ENCODE measurements at places on chromosomes 6 and 20. TPM values are rescaled to one million over a fixed set of nuclear protein-coding genes. Genes with fewer than 3 reads are reported as not detected.

- peaks cover 6% of the 10 kb centered on the region for H3K27me3 ChIP-seq
- no peak overlapping the region for H3K4me3 ChIP-seq
- DNase-seq = no peak
- H3K36me3 ChIP-seq = no peaks in the 10 kb centered on the region
- peaks cover 3% of the 10 kb centered on the region for H3K4me1 ChIP-seq
These were observed 73.3 kb downstream of the SLC22A23 start for GRCh38 chr6:3383525-3383924.

CLPSL1 gene
- not detected for total RNA-seq

MOXD1 gene
- total RNA-seq = not detected

VSTM2L gene
- not detected for total RNA-seq

DNA sequence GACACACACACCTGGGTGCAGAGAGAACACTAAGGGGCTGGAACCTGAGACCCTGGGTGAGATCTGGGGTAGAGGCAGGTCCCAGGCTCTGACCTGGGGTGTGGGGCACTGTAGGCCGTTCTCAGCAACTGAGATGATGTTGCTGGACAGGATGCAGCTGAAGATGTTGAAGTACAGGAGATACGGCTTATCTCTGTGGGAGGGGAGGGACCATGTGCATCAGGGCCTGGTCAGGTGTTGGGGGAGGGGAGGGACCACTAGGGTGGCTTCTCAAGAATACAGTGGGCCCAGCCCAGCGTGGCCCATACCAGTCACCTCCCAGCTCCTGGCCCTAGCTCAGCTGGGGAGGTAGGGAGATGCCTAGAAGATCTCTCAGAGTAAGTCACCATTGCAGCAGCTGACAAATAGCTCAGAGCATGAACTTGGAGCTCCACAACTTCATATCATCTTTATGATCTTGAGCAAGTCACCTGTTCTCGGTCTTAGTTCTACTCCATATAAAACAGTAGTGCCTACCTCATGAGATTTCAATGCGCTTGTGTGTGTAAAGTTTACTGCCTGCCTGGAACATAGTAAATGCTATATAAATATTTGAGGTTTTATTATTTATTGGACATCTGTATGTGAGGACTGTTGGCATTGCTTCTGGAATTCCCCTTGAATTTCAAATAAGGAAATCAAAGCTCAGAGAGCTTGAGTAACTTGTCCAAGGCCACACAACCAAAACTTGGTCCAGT is 3.8 kb downstream of the SLC44A4 start:
- H3K27me3 ChIP-seq = no peaks in the 10 kb centered on the region
- no peak overlapping the region for H3K27ac ChIP-seq
- H3K4me3 ChIP-seq = no peak overlapping the region
- H3K4me1 ChIP-seq = no peaks in the 10 kb centered on the region

TRIM15 gene
- not detected for total RNA-seq

HSPA1L gene
- 1.7 TPM for total RNA-seq

FAM110A gene
- 23.1 TPM for total RNA-seq

DNA sequence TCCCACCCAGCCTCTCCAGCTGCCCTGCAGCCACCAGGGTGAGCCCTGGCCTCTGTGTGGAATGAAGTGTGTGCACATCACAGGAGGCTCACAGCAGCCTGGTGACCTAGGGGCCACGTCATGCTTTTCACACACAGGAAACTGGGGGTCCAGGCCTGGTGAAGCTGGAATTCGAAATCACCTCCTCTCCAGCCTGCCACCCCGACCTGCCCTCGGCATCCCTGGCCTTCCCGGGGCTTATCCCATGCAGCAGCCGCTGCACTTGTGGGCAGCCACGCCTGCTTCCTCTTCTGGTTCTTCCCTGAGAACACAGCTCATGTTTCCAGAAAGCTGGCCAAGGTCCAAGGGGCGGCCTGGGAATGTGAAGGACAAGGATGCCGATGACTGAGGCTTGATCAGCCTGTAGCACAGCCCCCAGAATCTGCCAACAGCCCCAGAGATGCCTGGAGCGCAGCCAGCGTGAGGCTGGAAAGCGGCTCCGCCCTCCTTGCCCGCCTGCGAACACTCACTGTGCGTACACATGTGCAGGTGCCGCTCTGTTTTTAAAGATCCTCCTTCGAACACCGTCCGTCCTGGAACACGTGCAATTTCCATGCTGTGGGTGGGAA is 4.2 kb upstream of the NTSR1 start:
- H3K27me3 ChIP-seq = peaks cover 16% of the 10 kb centered on the region
- no peak for DNase-seq
- H3K36me3 ChIP-seq = no peaks in the 10 kb centered on the region

SMLR1 gene
- not detected for total RNA-seq

RIN2 gene
- not detected for total RNA-seq

GRCh38 chr6:123830120-123830519 is 26.5 kb downstream of the NKAIN2 start:
- no peak overlapping the region for H3K4me3 ChIP-seq
- no peaks in the 10 kb centered on the region for H3K36me3 ChIP-seq
- H3K27ac ChIP-seq = no peak overlapping the region
- H3K27me3 ChIP-seq = no peaks in the 10 kb centered on the region
- no peaks in the 10 kb centered on the region for H3K4me1 ChIP-seq

POPDC3 gene
- not detected for total RNA-seq

DNA sequence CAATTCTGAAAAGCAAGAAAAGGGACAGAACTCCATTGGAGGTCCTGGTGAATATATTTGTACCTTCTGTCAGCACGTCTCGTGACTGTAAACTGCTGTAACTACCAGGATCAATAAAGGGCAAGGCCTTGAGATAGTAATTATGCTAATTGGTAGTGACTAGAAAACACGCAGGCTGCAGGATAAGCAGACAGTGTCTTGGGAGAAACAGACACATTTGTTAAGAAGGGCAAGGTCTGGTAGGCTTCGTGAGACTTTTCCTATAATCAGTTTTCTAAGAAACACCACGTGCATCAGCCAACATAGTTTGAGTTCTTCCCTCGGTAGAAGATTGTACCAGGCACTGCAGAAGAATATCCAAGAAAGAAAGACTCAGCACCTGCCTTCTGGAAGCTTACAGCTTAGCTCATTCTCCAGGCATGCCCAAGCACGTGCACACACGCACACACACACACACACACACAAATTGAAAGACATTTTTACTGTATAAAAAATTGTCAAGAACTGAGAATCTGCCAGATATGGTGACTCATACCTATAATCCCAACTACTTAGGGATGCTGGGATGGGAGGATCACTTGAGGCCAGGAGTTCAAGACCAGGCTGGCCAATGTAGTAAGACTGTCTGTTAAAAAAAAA is 167.0 kb upstream of the SASH1 start:
- no peaks in the 10 kb centered on the region for H3K36me3 ChIP-seq
- H3K4me3 ChIP-seq = no peak overlapping the region
- H3K27ac ChIP-seq = no peak overlapping the region
- peaks cover 10% of the 10 kb centered on the region for H3K27me3 ChIP-seq
- H3K4me1 ChIP-seq = no peaks in the 10 kb centered on the region

BRPF3 gene
- 20.9 TPM for total RNA-seq

DNA sequence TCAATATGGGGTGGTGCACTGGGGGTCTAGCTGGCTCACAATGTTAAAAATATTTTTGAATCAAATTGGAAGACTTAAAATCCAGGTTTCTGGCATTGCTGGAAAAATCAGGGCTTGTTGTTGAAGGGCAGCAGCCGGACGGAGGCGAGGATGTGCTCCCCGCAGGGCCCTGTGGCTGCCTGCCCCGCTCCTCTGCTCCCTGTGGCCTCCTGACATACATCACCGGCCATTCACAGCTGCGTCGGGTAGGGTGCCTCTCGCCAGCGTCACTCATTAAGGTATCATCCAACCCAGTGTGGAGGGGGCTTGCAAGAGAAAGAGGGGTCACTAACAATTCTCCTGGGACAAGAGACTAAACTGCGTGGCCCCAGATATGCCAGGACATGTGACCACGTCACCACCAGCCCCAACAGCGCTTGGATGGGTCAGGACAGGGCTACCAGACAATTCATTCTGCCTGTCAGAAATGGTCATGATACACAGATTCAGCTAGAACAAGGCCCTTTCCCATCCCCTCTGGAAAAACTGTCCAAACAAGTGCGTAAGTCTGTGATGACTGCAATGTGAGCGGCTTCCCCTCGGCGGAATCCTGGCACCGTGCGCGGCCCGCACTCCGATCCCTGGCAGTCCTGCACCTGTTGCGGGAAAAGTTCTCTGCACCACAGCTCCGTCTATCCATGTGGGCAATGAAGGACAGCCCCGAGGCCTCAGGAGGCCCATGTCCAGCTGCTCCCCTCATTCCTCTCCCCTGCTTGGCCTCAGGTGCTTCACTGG is 12.0 kb downstream of the GATA5 start:
- no peak overlapping the region for H3K27ac ChIP-seq
- H3K36me3 ChIP-seq = no peaks in the 10 kb centered on the region
- H3K4me1 ChIP-seq = no peaks in the 10 kb centered on the region
- DNase-seq = no peak

GRCh38 chr6:27283279-27283678 is 28.8 kb downstream of the POM121L2 start:
- DNase-seq = no peak
- H3K27ac ChIP-seq = no peak overlapping the region
- H3K4me1 ChIP-seq = peaks cover 11% of the 10 kb centered on the region

DNA sequence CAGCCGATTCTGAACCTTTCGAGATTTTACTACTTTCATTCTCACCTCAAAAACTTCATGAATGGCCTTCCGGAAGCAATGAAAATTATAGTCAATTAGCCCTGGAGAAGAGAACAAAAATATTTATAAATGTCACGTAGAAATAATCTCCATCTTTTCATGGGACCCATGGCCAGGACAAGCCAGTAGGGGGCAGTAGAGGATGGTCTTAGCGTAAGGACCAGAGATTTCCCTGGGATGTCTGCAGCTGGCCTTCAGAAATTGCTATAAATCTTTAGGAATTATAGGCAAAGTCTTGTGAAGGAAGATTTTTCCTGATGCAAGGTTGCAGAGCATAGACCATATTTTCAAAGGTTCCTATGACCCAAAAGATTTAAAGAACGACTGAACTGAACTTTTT is 15.6 kb upstream of the UBE2J1 start:
- H3K36me3 ChIP-seq = no peaks in the 10 kb centered on the region
- H3K4me1 ChIP-seq = peaks cover 22% of the 10 kb centered on the region
- no peaks in the 10 kb centered on the region for H3K27me3 ChIP-seq

OR2H2 gene
- not detected for total RNA-seq

FOXO3 gene
- 7.5 TPM for total RNA-seq

DNA sequence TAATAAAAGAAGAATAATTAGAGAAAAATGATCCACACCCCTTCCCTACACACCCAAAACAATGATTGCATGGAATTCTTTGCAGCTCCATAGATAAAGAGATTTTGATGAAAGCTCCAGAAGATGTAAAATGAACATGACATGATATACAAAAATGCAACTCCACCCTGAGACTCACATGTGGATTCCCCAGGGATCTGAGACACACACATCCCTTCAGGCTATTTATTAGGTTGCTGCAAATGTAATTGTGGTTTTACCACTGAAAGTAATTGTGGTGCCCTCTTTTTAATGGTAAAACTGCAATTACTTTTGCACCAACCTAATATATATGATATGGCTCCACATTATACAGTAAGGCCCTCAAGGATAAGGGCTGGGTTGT is 40.4 kb upstream of the TBC1D7 start:
- H3K27me3 ChIP-seq = no peaks in the 10 kb centered on the region
- H3K4me1 ChIP-seq = peaks cover 8% of the 10 kb centered on the region
- H3K4me3 ChIP-seq = no peak overlapping the region
- H3K27ac ChIP-seq = no peak overlapping the region
- no peak for DNase-seq

- no peak overlapping the region for H3K4me3 ChIP-seq
- no peaks in the 10 kb centered on the region for H3K36me3 ChIP-seq
- H3K4me1 ChIP-seq = no peaks in the 10 kb centered on the region
- no peak overlapping the region for H3K27ac ChIP-seq
- H3K27me3 ChIP-seq = no peaks in the 10 kb centered on the region
- DNase-seq = no peak
These were observed 197.5 kb downstream of the FRK start for GRCh38 chr6:115863211-115863610.

- DNase-seq = no peak
- H3K36me3 ChIP-seq = no peaks in the 10 kb centered on the region
- H3K27me3 ChIP-seq = peaks cover 17% of the 10 kb centered on the region
These were observed 397.0 kb downstream of the SMOC2 start for GRCh38 chr6:168838037-168838399.

DNA sequence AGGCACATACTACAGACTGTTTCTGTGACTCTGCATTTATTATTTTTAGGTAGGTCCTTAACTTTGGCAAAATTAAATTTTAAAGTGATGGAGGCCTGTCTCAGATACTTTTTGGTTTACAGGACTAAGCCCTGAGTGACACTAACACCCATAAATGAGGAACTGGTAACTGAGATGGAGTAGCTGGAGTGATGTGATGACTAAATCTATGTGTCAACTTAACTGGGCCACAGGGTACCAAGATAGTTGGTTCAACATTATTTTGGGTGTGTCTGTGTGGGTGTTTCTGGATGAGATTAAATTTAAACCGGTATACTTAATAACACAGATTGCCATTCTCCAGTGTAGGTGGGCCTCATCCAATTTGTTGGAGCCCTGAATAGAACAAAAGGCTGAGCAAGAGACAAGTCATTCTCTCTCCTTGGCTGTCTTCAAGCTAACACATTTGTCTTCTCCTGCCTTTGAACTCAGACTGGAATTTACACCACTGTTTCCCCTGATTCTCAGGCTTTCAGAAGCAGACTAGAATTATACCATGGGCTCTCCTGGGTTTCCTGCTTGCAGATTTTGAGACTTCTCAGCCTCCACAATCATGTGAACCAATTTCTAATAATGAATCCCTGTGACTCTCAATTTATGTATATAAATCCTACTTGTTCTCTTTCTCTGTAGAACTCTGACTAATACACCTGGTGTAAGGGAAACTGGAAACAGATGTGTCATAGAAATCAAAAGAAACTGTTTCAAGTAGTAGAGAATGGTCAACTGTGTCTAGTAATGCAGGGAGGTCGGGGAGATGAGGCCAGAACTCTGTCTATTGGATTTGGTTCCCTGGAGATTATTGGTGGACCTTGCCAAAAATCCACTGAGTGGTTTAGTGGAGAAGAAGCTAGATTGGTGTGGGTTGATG is 579.2 kb downstream of the EPM2A start:
- no peaks in the 10 kb centered on the region for H3K27me3 ChIP-seq
- H3K36me3 ChIP-seq = no peaks in the 10 kb centered on the region
- no peaks in the 10 kb centered on the region for H3K4me1 ChIP-seq
- no peak overlapping the region for H3K27ac ChIP-seq

DNA sequence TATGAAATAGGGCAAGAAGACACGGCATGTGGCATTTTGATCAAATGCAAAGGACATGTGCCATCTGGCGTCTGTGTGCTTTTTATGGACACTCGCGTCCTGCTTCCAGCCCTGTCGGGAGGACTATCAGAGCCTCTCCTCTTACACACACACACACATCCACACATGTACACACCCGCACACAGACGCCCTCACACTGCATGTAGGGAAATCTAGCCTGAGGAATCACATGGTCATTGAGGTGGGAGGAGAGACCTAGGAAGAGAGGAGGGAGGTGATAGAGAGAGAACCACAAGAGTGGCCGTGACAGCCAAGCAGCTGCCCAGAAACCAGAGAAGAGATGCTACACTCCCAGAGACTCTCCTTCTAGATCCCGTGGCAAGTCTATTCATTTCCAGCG is 105.9 kb upstream of the CDYL start:
- peaks cover 5% of the 10 kb centered on the region for H3K27me3 ChIP-seq
- no peaks in the 10 kb centered on the region for H3K4me1 ChIP-seq
- no peak overlapping the region for H3K27ac ChIP-seq
- H3K4me3 ChIP-seq = no peak overlapping the region
